Stimulated activated CD4-positive, alpha-beta T cell treated with anti-CD3 and anti-CD28 coated beads, Interleukin-1b, Interleukin-23, amount 100 ng/mL, for 48 hours (primary cell): ENCODE measurements at places on chromosomes 4 and X.

DNA sequence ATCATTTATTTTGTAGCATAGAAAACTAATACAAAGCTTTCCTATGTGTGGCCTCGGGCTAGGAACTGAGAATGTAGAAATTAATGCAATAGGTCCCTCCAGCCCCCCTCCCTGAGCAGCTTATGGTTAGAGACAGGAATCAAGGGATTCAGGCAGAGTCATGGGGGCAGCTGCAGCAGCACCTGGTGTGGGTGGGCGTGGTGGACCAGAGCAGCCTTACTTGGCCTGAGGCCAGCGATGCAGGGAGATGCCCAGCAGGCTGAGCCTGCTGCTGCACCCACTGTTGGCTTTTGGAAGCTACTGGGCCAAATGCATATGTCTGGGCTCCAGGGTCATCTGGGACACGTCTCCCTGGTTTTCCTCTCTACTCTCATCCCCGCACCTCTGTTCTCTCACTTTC, 74.0 kb downstream of the STK32B start:
- no peak for DNase-seq

DNA sequence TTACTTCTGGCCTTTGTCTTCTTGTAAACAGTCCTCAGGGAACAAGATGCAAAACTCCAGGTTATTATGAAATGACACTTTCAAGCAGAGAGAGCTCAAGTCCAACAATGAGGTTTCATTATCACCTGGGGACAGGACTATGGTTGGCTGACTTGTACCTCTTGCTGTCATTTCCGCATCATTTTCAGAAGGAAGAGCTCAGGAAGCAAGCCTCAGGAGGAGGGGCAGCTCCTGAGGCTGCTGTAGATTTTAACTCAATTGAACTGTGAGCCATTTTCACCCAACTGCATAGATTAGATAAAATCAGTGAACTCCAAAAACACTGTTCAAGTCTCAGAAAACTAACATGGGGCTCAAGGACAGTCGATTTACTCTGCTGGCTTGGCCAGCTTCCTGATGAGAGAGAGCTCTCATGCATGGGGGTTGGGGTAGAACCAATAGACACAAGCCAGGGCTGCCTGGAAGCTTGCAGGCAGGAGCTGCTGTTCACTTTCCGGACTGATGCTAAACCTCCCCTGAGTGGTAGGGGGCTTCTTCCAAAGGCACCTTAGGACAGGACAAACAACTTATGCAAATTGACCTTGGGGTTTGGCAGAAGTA, 23.6 kb downstream of the TMEM255A start:
- DNase-seq = no peak

GRCh38 chr4:24287096-24287495, 297.3 kb downstream of the DHX15 start:
- no peak for DNase-seq

DNA sequence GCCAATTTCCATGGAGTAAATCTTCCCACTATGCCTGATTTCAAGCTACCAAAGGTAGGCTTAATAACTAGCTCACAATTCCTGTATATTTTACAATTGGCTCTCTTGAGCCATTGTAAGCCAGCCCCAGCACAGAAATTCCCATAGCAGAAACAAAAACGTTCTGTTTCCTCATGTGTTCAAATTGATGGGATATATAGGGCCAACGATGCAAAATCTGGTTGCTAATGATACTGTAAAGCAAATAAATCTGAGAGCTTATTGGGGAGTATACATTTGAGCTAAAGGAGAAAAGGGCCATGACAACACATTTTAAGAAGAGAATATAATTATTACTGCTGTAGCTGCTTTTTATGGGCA, 267.1 kb upstream of the FTHL17 start:
- no peak for DNase-seq
